ENCODE measurements at places on chromosomes 7 and 10. TPM values are rescaled to one million over a fixed set of nuclear protein-coding genes. Genes with fewer than 3 reads are reported as not detected.

Gene WEE2
- not detected for total RNA-seq

Gene TUBB8
- total RNA-seq: not detected

GRCh38 chr7:77753173-77753572 is 45.1 kb downstream of the TMEM60 start:
- DNase-seq: no peak

GRCh38 chr7:28095231-28095630 is 85.4 kb downstream of the JAZF1 start:
- DNase-seq: no peak

- DNase-seq: no peak
Observed at GRCh38 chr10:86035791-86036543, 330.6 kb downstream of the GRID1 start.

Gene IFIT1B
- not detected for total RNA-seq

- peak; percentile 61 for DNase-seq
Observed at GRCh38 chr10:52879091-52879807, 106.7 kb upstream of the MBL2 start.

Gene SCIN
- total RNA-seq: 0.17 TPM

DNA sequence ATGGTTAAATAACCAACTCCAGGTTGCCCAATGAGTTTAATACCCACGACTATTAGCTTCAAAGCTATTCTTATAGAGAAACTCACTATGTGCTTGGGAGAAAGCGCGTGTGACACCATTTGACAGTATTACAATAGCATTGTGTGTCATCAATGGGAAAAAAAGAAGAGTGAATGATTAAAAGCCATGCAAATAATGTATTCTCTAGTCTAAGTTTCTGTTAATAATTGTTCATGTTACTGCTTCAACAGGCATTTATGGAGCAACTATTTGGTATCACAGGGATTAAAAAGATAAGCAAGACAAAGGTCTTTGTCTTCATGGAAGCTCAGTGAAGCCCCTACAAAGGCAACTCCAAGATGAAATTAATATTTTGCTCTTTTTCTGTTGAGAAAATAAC is 47.2 kb downstream of the CAV1 start:
- no peak for DNase-seq

GRCh38 chr7:48088559-48089045 is 463 bp upstream of the UPP1 start:
- DNase-seq: peak; percentile 89

Gene GNAT3
- not detected for total RNA-seq

Gene TEX47
- total RNA-seq: not detected

Gene GPR26
- total RNA-seq: not detected

Gene CYP3A7
- 37.8 TPM for total RNA-seq

Gene MLXIPL
- total RNA-seq: 0.51 TPM

DNA sequence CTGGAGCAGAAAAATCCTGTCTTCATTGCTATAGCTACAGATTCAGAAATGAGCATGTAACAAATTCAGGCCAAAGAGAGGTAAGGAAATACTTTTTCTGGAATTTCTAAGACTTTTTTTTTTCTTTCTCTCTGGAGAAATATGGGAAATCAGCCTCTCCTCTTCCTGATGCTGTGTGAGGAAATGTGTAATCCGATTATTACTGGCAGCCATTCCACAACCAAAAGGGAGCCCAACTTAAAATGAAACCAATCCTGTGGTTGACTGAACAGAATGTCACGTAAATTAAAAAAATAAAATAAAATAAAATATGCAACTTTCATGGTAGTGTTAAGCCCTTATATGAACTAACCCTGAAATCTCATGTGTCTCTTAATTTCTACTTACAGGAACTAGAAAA is 10.7 kb upstream of the POT1 start:
- no peak for DNase-seq

DNA sequence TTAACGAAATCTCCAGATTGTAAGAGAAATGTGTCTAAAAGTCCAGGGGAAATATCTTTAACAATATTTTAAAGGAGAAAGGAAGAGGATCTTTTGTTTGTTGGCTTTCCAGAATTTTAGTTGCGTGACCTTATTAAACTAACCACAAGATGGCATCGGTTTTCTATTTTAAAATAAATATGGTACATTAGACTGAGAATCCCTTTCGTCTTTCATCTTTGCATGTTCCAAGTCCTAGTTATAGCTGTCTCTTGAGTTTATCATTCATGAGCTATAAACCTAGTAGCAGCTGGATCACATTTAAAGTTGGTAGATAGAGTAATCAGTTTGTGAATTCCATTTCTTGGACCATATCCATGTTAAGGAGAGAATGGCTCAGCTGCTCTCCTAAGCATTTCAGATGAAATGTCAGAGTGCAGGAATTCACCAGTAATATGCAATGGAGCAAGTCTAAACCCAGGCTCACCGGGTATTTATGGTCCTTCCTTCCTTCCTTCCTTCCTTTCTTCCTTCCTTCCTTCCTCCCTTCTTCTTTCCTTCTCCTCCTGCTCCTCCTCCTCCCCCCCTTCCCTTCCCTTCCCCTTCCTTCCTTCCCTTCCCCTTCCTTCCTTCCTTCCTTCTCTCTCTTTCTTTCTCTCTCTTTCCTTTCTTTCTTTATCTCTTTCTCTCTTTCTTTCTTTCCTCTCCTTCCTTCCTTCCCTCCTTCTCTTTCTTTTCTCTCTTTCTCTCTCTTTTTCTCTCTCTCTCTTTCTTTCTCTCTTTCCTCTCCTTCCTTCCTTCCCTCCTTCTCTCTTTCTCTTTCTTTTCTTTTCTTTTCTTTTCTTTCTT is 57.8 kb upstream of the RAB18 start:
- peak; percentile 20 for DNase-seq

Gene GRID2IP
- total RNA-seq: not detected

DNA sequence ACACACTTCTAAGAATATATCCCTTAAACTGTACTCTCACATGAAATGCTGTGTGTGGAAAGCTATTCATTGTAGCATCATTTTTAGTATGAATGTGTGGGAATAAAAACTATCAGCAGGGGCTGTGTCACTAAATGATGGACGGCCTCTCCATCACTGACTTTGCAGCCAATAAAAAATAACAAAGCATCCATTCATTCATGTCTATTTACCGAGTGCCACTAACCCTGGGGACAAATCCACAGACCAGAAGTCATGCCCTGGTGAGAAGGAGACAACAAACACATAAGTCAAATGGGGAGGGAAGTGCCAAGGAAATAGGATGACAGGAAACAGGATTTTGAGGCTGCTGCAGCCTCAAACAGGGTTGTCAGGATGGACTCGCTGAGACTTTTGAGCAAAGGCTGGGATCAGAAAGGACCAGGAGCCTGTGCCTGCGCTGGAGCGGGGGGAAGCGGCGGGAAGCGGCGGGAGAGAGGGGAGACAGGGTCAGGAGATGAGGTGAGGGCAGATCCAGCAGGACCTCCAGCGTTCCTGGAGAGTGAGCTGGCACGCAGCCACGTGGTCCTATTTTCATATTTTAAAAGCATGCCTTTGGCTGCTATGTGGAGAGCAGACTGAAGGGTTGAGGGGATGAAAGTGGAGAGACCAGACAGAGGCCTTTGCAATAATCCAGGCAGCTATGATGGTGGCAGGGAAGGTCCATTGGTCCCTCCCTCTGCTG is 2.2 kb upstream of the NOM1 start:
- DNase-seq: no peak

DNA sequence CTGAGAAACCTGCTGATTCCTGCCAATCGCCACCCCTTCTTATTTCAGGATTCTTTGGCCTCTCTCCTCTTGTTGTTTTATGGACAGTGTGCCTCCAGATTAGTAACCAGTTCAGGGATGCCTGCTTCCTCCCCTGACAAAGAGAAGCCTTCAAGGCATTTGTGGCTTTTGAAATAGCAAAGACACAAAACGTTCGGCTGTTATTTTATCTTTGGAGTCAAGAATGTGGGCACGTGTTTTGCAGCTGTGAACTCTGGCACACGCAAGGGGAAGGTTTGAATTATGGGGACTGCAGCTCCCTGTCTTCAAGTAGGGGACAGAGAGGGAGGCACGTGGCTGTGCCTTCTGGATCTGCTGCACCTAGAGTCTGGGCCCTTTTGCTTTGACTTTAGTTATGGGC is 157.9 kb upstream of the GRB10 start:
- peak; percentile 61 for DNase-seq

GRCh38 chr7:151769188-151769821 is 107.6 kb downstream of the PRKAG2 start:
- no peak for DNase-seq

DNA sequence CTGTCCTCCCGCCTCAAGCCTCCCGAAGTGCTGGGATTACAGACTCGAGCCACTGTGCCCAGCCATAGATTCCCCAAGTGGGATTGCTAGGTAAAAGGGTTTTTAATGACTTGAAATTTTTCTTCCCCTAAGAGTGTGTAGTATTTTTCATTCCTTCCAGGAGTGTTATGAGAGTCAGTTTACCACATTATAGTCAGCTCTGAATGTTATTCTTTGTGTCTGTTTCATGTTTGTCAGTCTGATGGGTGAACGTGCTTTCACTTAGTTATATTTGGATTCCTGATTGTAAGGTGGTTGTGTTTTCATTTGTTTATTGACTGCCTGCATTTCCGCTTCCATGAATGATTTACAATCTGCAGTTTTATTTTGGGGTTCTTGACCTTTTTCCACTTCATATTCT is 6.3 kb downstream of the ZNF212 start:
- no peak for DNase-seq

Gene SGCE
- total RNA-seq: 93.2 TPM

Gene NYAP1
- total RNA-seq: 0.26 TPM

DNA sequence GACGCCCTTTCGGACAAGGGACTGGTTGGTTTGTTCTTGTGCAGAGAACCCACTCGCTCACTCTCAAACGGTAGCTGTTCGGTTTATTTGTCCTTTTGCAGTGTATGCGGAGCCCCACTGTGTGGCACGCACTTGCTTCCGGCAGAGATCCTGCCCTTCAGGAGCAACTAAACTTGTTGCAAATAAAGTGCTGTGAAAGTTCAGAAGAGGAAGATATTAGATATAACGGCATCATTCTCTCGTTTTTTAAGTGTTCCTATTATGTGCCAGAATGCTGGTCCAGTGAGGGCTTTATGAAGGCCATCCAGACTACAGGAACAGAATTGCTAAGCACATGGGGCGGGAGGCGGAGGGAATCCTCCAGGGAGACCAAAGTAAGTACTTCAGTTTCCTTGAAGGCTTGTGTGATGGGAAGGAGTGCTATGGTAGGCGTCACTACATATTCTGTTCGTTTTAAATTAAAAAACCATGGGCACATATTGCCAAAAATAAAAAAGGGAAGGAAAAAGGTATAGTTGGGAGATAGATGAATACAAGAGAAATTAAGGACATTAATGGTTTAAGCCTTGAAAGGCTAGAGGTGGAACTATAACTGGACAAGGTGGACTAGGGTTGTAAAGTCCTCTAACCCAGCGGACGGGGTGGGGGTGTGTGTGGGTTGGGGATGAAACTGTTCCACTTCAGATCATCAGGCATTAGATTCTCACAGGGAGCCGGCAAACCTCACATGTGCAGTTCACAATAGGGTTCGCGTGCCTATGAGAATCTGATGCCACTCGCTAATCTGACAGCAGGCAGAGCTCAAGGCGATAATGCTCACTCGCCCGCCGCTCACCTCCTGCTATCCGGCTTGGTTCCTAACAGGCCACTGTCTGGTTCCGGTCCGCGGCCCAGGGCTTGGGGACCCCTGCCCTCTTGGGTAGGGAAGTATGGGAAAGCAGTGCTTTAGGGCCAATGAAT is 704 bp upstream of the ERLIN1 start:
- peak; percentile 60 for DNase-seq

DNA sequence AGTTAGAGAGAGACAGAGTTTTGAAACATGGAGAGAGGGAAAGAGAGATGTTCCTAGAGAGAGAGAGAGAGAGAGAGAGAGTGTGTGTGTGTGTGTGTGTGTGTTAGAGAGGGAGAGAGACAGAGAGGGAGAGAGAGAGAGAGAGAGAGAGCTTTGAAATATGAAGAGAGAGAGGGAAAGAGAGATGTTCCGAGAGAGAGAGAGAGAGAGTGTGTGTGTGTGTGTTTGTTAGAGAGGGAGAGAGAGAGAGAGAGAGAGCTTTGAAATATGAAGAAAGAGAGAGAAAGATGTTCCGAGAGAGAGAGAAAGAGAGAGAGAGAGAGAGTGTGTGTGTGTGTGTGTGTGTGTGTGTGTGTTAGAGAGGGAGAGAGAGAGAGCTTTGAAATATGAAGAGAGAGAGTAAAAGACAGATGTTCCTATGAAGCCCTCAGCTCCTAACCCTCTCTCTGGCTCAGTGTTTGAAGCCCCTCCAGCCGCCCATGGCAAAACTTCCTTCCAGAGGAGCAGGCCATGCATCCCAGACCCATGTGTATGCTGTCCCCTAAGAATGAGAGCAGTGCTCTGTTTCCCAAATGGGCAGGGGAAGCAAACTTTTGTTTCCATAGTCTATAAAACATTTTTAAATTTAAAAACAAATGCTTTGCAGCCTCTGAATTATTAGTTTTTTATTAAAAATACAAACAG is 130.9 kb downstream of the KCNMA1 start:
- peak; percentile 52 for DNase-seq

DNA sequence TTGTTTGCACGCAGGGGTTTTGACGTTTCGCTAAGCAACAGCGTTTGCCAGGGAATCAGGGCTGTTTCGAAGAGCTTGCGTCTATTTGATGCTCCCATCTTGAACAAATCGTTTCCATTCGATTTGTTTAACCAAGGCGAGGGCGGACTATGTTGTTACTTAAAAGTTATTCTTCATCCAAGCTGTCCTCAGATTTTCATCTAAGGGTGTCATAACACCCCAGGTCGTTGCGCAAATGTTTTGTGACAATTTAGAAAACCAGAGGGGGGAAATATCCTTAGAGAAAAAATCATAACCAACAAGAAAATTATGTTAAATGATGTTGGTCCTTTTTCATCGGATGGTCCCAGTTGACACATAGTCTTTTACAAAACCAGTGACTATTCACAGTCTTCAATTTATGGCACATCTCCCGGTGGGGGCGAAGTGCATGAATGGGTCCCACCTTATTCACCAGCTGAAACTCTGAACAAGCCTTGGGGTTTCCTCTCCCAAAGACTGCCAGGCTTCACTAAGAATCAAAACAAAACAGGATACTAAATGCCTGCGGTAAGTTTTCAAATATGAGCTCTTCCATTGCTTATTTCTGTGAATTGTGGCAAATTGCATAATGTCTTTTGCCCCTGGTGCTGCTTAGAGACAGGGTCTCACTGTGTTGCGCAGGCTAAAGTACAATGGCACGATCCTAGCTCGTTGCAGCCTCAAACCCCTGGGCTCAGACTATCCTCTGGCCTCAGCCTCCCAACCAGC is 109.9 kb downstream of the REEP3 start:
- peak; percentile 92 for DNase-seq
